Upper lobe of left lung (tissue), 6 donors: ENCODE measurements at places on chromosomes 3 and 15. TPM values are rescaled to one million over a fixed set of nuclear protein-coding genes. Genes with fewer than 3 reads are reported as not detected.

The CCDC14 gene
- total RNA-seq = 69.6 TPM

The ADAMTS9 gene
- 24.1 TPM for total RNA-seq

The TGM5 gene
- not detected for total RNA-seq

The LRRC31 gene
- 1.7 TPM for total RNA-seq

The C3orf70 gene
- 0.67 TPM for total RNA-seq

DNA sequence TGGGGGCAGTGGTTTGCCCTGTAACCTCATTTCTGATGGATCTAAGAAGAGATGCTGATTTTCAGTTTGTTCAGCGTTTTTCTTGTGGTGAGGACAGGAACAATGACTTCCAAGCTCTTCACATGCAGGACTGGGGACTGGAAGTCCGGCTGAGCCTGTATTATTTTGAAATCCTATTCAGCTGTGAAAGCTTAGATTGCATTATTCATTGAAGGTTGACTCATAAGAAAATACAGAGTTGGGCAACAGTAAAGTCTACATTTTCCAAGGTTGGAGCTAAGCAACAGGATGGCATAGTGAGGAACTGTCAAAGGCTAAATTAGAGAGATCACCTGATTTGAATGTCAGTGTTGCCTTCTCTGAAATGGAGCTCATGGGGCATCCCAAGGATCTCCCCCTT lies 230.9 kb upstream of the FEZF2 start:
- DNase-seq = peak; percentile 40

GRCh38 chr15:36612063-36612788 lies 32.8 kb downstream of the CDIN1 start:
- no peak for DNase-seq

DNA sequence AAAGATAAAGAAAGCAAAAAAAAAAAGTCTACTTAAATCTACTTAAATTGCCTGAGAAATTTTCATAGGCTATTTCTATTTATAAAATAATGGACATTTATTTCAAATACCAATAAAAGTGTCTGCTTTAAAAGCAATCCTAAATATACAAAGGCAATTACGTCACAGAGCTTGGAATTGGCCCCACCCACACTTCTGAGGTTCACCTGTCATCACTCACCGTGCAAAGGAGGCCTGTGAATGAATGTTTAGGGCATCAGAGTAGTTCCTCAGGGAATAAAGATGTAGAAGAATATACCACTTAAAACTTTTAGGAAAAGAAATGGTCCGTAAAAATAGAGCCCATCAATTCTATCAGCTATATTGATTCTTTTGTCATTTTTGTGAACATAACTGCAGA lies 621.8 kb downstream of the ROBO1 start:
- DNase-seq = no peak

- no peak for DNase-seq
Observed at GRCh38 chr3:106144030-106144429, 275.2 kb upstream of the CBLB start.

GRCh38 chr15:52615302-52615701 lies 46.5 kb upstream of the ARPP19 start:
- no peak for DNase-seq

DNA sequence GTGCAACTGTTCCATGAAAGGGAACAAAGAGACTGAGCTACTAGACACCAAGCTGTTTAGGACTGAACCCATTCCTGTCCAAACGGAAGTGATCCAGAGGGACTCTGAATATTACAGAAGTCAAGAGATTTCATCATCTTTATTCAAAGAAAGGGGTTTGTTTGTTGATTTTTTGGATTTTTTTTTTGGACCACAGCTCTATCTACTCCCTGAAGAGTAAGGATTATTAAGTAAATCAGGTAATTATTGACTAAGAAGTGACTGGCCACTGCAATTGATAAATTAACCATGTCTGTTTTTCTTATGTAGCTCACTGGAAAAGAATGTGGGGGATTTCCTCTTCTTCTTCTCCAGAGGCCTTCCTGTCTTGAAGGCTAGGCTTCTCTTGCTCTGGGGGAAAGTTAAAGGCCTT lies 146.6 kb upstream of the TPM1 start:
- no peak for DNase-seq

DNA sequence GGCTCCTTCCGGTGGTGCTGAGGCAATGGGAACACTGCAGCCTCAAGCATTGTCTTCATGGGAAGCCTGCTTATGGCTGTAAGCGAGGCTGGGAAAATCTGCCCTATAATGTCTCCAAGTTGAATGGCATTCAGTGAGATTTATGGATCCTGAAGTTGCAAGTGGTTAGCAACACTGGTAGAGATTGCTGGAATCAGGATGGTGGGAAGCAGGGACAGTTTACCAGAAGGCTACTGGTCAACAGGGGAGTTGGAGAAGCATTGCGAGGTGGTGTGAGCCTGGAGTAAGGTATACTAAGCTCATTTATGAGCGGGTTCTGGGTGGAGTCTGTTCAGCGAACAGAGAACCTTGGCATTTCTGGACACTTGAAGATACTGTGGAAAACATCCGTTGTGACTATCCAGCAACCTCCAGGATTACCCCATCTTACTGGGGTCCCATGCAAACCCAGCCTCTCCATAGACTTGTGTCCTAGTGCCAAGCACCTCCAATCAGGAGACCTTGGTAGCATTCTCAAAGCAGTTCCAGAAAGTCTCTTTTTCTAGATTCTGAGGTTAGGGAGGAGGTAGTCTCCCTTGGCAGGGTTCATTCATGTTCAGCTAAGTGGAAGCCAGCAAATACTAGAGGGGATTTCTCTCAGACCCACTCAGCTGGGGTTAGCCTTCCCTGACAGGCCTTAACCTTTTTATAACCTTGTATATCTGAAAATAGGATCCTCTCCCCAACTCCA lies 7.3 kb downstream of the RPSA start:
- DNase-seq = no peak

DNA sequence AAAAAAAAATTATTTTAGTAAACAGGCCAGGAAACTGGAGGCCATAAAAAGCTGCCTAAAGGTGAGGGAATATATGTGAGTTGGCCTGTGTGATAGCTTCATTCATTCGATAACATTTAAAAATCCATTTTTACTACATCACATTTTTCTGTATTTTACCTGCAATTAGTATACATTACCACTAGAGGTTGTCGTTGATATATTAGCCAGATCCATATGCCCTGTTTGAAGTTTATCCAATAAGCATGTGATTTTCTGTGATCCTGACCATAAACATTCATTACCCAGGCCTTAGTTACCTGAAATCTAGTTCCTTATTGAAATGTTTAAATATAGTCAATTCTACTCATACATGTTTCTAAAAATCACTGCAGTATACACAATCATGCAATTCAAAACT lies 71.4 kb downstream of the ARNT2 start:
- no peak for DNase-seq

- DNase-seq = no peak
Observed at GRCh38 chr3:141777957-141778813, 15.0 kb downstream of the GRK7 start.

DNA sequence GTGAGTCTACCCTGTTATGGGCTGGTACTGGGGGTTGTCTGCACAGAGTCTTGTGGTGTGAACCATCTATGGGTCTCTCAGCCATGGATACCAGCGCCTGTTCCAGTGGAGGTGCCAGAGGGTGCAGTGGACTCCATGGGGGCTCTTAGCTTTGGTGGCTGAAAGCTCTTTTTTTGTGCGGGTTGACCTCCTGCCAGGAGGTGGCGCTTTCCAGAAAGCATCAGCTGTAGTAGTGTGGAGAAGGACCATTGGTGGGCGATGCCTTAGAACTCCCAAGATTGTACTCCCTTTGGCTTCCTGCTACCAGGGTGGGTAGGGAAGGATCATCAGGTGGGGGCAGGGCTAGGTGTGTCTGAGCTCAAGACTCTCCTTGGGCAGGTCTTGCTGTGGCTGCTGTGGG lies 602.6 kb downstream of the RSL24D1 start:
- no peak for DNase-seq

DNA sequence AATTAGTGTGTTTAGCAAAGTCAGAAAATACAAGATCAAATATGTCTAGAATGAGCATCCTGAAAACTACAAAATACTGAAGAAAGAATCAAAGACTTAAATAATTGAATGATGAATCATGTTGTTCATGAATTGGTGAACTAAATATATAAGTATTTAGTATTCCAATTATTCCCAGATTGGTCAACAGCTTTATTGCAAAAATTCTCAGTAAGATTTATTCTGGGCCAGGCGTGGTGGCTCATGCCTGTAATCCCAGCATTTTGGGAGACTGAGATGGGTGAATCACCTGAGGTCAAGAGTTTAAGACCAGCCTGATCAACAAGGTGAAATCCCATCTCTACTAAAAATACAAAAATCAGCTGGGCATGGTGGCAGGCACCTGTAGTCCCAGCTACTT lies 250.0 kb upstream of the NECTIN3 start:
- no peak for DNase-seq
